NCI-H2171 (cell line): ENCODE measurements at places on chromosomes 2 and 18.
A peak's percentile ranks its signal among the peaks of the same experiment; 100 is the strongest.

DNA sequence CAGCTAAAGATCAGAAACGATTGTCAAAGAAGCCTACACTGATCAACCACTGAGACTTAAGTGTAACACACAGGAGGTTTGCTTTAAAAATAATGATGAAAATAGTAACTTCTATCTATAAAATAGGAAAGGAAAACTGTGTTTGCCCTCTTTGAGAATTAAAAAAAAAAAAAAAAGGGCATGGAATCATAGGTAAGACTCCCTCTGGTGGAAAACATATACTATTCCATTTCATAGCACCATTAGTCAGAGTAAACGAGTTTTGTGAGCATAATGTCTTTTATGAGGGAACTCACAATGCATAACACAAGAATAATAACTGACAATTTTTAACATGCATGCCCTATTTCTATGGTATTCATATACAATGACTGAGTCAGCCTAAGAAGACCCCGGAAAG, 36.3 kb downstream of the SLC35F5 start:
- DNase-seq = peak; percentile 12

DNA sequence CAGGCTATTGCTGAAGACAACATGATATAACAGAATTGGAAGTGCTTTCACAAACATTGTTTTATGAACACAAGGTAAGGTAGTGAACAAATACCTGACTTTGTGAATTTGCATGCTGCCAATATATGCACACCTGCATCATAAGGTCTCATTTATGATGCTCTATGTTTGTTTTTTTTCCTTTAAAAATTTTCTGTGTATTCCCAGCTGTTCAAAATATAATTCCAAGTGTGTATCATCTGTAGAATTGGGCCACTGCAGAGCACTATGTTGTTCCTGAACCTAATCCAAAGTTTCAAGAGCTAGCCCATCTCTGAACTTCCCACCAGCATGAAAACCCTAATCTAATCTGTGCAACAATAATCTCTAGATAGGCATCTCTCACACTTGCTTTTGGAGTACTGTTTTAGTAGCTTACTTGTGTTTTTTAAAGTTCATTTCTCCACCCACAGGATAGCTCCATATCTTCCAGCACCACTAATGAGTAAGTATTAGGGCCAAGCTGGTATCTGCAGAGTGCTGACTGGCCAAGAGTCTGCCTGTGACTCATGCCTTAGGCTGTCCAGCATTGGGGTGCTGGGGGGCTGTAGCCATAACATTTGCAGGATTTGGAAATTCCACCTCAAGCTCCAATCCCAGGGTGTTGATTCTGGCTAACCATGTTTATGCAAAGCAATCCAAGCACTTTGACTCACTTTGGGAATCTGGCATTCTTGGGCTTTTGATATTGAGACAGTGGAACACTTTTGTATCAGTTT, 208.2 kb upstream of the REV1 start:
- no peak for DNase-seq

DNA sequence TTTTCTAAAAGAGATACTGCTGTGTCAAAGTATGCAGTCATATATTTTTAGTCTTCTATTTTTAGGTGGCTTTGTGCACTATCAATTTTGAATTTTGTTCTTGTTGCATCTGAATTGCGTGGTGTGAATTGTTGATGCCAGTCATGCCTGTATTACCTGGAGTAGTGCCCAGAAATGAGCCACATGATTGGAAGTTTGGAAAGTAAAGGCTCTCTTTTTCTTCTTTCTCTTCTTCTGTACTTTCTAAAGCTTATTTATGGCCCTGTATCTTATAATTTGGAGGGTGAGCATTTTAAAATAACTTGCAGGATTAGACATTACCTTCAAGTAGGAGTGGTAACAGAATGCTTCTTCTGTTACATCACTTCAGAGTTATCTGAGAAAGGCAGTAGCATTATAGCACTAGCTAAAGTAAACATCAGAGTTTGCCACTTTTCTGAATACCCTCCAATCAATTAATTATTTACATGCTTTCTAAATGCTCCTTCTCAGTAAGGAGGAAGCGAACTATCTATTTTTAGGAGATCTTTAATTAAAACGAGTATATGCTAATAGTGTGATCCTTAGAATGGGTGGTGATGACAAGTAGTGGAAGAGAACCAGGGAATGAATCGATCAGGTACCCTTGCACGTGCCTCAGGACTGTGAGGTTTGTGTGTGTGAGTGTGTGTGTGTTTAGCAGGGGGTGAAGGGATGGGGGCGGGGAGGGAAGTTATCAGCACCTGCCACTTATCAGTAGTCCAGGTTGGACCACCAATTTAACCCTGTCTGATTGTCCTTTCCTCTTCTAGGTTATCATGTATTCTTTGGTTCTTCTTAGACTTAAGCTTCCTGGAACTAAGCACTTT, 112.5 kb downstream of the MAP3K20 start:
- no peak for DNase-seq

GRCh38 chr2:62216616-62217015, 20.7 kb downstream of the B3GNT2 start:
- no peak for DNase-seq

DNA sequence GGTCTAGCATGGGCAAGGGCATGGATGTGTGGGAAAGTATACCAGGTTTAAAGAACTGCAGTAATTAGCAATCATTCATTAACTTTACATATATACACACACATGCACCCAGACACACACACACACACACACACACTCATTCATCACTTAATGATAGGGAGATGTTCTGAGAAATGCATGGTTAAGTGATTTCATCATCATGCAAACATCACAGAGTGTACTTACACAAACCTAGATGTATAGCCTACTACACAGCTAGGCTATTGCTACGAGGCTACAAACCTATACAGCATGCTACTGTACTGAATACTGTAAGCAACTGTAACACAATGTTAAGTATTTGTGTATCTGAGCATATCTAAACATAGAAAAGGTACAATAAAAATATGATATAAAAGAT, 83.6 kb downstream of the COLEC12 start:
- DNase-seq = no peak

DNA sequence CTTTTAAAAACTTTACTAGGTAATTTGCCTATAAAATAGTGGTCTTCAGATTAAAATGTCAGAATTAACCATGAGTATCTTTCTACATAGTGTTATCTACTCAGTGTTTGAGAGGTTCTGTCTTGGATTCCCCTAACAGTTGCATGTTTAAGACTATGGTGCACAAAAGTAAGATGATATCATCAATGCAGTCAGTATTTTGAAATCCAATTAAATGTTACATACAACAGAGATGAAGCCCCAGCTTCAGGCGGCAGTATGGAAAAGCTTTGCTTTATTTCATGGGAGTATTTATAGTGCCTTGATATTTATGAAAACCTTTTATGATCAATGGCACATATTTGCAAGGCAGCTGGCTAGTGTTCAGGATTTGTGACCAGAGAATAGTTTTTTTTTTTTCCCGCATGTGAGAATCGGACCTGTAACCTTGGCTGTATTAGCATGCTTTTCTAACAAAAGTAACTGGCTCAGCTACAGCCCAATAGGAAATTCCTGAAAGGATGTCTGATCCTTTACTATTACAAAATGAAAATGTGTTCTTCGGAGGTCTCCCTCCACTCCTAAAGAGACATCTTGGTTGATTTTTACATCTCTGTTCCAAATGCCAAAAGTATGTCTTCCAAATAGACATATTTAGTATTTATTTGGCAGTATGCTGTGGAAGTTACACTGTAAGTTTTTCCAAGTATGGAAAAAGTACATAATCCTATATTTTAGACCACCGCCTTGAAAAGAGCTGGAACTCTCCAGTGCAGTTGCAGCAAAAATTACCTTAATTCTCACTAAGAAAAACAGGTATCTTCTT, 319.3 kb upstream of the UBE2E3 start:
- DNase-seq = no peak

- DNase-seq = no peak
These were observed 344.1 kb upstream of the PLGLB2 start for GRCh38 chr2:87403893-87404175.

DNA sequence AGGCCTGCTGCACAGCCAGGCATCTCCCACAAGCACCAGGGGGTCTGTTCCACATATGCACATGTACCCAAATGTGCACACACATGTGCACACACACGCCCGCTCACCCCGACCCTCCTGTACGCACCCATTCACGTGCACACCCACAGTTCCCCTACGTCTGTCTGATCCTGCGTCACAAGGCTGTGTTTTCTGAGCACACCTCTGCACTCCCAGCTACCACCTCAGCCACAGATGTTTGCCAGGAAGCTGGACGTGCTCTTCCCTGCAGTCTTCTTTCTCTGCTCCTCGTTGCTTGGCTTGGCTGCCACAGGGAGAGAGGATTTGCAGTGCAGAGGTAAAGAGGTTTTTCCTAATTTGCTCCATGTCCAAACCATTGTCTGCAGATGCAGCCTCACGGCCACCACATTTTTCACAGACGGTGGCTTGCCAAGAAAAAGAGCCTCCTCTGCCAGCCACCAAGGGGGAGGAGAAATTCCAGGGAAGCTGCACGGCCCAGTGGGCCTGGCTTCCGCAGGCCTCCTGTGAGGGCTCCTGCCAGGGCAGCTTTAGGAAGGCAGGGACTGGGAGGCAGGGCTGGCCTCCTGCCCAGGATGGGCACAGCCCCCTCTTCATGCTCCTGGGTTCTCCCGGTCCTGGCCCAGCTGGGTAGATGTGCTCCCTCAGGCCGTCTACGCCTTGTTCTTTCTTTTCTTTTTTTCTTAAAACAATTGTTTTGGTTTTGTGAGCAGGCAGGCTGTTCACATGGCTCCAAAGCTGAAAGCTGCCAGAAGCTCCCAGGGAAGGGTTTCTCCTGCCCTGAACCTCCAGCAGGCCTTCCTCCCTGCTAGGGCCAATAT, 29.3 kb upstream of the HS6ST1 start:
- no peak for DNase-seq

DNA sequence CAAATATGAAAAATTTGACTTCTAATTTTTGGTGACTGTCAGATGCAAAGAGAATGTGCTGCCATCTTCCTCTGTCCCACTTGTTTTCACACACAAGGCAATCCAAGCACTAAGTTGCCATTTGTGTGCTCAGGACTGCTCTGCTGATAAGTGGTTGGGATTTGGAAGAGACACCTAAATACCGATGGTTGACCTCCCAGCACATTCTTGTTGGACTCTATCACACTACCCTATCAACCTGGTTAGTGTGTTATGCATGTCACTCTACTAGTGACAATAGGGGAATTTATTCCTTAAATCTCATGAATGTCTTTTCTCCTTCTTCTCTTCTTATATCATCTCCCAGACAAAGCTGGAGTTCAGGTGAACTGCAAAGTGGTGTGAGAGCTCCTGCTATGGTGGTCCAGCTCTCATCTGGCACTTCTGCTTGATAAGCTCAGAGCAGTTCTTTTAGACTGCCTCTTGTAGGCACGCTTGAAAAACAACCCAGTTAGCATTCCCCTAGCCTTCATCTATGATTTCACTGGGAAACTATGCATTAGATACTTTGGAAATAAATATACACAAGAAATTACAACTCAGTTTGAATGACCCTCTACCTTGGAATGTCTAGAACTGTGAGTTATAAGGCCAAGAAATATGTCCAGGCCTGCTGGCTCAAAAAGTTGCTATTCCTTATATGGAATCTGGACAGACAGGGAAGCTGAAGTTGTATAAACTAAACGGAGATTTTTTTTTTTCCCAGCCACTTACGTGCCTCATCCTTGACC, 404.8 kb downstream of the MEIS1 start:
- no peak for DNase-seq

DNA sequence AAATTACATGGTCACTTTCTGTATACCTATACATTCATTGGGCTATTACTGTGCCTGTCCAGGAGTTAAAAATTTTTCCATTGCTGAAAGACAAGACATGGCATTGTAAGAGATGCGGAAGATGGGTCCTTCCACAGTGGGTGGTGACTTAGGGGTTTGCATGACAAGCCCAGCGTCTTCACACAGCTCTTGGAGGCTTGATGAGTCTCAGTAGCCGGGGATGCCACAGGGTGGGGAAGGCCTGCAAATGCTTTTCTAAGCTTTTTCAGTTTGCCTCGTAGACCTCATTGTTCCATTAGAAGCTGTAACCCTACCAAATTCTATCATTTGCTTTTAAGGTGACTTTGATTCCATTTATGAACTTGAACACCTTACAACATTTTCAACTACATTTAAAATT, 18.1 kb upstream of the MAPRE3 start:
- DNase-seq = no peak

GRCh38 chr2:218964041-218964771, 4.7 kb downstream of the CDK5R2 start:
- peak; percentile 25 for DNase-seq

GRCh38 chr18:74115046-74115445, 32.6 kb downstream of the FBXO15 start:
- DNase-seq = no peak

- DNase-seq = no peak
These were observed 174.1 kb upstream of the ZFP36L2 start for GRCh38 chr2:43400508-43400907.

DNA sequence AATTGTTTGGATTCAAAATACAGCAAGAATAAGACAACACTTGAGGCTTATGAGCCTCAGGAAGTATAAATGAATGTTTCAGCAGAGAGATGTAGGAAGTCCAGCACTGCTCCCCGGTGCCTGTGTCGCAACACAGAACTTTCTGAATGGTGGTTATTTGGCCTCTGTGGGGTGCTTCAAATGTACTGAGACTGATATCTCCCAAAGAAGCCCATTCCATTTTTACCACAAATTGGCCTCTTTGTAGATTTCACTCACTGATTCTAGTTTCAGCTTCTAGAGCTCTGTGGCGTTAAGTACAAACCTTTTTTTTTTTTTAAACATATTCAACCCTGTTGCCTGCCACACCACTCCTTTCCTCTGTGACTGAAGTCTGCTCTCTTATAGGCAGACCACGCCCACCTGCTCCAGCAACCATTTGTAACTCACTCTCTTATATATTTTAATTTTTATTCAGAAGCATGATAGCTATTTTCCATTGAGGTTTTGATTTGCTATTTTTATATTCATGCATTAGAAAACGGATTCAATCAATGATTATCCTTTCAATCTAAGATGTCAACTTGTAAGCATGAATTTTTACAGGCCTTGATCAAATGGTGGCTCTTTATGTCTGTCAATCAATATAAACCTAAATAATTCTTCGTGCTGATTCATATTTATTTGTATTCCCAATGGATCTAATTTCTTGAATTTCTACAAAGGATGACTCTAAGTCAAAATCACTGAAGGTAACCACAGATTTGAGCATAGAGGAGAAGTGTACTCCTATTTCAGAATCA, 277.1 kb upstream of the CCDC68 start:
- no peak for DNase-seq

- no peak for DNase-seq
These were observed 96.4 kb upstream of the NOL4 start for GRCh38 chr18:34321066-34321465.

GRCh38 chr2:29482348-29482747, 367.1 kb downstream of the CLIP4 start:
- no peak for DNase-seq

- DNase-seq = no peak
These were observed 13.0 kb downstream of the FABP1 start for GRCh38 chr2:88114889-88115288.

- DNase-seq = no peak
These were observed 175.8 kb downstream of the AGPS start for GRCh38 chr2:177568390-177568789.

GRCh38 chr2:158926478-158926948, 41.9 kb upstream of the TANC1 start:
- DNase-seq = no peak
